ENCODE measurements at places on chromosomes 16 and 17.

DNA sequence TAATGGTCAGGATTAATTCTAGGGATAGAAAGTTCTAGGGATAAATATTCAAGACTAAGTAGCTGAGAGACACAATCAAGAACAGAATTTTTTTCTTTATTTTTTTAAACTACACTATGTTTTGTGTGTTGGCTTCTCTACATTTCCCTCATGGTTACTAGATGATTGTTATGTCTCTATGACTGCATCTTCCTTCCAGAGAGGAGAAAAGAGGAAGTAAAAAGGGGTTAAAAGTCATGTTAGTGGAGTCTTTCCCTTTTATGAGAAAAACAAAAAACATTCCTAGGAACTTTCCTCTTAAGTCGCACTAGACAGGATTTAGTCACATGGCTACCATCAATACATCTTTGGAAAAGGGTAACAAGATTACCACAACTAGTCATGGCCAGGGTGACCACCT is 375.0 kb downstream of the KCNJ2 start:
- no peak for DNase-seq

DNA sequence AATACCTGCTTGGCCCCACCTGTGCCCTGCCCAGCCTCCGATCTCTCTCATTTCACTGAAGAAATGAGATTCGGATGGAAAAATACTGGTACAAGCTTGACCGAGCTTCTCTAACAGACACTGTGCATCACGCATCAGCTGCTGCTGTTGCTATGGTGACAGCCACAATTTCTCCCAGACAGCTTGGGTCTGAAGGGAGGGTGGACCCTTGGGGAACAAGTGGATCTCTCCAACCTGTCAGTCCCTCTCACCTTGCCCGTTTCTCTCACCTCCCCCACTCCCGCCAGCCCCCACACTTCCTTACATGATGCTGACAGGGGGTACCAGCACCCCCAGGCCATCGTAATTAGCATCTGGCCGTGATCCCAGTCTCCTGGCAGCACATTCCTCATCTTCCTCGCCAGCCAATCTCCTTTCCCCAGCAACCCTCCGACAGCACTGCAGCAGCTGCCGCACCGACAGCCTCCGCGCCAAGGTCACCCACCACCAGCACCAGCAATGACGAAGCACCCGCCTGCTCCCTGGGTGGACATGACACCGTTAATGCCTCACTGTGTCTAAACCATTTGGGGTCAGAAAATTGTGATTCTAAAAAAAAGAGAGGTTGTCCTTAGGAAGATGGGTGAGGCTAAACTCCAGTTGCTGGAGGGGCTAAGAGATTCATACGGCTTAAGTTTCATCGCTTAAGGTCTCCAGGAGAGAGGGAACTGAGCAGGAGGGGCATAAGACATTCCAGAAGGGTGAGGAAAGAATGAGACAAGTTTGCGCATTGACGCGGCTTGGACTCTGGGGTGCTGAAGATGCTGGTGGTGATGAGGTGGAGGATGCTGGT is 58.6 kb upstream of the TNRC6A start:
- peak; percentile 56 for DNase-seq

- no peak for DNase-seq
Observed at GRCh38 chr17:28416703-28417311, 10.8 kb upstream of the SLC46A1 start.

- DNase-seq: no peak
Observed at GRCh38 chr17:30476726-30477082, 504 bp upstream of the GOSR1 start.

Measured in ovary (tissue), 10 donors.